ENCODE measurements at places on chromosomes 1 and 21. TPM values are rescaled to one million over a fixed set of nuclear protein-coding genes. Genes with fewer than 3 reads are reported as not detected.

The AGT gene
- 455 TPM for polyA plus RNA-seq

DNA sequence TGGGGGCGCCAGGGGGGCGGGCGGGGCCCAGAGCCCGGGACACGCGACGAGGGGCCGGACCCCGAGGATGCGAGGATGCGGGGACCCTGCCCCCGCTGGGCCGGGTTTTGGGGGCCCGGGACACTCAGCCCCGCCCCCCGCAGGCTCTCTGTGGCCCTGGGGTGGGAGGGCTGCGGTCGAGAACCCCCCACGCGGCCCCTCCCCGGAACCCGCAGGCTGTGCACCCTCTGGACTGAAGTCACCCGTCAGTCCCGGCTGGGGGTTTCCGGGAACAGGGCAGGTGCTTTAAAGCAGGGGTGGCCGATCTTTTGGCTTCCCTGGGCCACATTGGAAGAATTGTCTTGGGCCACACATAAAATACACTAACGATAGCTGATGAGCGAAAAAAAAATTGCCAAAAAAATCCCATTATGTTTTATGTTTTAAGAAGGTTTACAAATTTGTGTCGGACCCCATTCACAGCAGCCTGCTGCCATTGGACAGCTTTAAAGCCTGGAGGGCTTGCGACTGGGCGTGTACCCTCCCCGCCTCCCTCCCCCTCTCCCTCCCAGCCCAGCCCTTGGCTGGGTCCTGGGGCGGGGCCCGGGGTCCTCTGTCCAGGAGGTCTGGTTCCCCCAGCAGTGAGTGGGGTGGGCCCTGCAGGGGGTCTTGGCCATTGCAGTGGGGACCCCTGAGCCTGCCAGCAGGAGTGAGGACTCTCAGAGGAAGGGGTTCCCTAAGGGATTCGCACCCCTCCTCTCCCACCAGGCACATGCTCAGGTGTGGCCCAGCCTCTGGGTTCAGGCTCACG lies 21.6 kb upstream of the C1orf159 start:
- no peaks in the 10 kb centered on the region for H3K27me3 ChIP-seq
- no peak for DNase-seq
- H3K27ac ChIP-seq: peak overlapping the region; percentile 70

The FAM177B gene
- polyA plus RNA-seq: 1.2 TPM

The KIF17 gene
- 0.05 TPM for polyA plus RNA-seq

The S100A14 gene
- polyA plus RNA-seq: 94.9 TPM

GRCh38 chr1:187654635-187655034 lies 825.9 kb downstream of the PLA2G4A start:
- no peaks in the 10 kb centered on the region for H3K27me3 ChIP-seq
- H3K27ac ChIP-seq: no peak overlapping the region
- H3K4me3 ChIP-seq: no peak overlapping the region
- no peaks in the 10 kb centered on the region for H3K4me1 ChIP-seq

GRCh38 chr1:160256396-160257046 lies 5.8 kb downstream of the DCAF8 start:
- H3K27ac ChIP-seq: no peak overlapping the region
- no peaks in the 10 kb centered on the region for H3K36me3 ChIP-seq
- no peak overlapping the region for H3K4me3 ChIP-seq
- H3K27me3 ChIP-seq: no peaks in the 10 kb centered on the region

The MR1 gene
- polyA plus RNA-seq: 8.8 TPM

DNA sequence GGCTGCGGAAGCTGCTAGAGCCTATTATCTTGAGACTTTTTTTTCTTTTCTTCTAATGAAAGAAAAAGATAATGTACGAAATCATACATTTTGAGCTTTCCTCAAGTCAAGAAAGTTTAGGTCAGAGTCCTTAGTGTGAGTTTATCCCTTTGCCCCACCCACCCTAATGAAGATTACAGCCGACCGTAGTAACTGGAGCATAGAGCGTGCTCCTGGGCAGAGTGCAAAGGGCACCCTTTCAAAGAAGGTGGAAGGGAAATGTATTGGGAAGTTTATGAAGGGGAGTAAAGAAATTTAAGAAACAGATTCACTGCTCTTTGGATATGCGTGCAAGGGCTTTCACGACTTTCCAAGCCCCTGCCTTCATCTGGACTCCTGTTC lies 17.2 kb downstream of the GNG12 start:
- H3K4me1 ChIP-seq: peaks cover 49% of the 10 kb centered on the region
- no peaks in the 10 kb centered on the region for H3K27me3 ChIP-seq
- H3K36me3 ChIP-seq: no peaks in the 10 kb centered on the region
- H3K27ac ChIP-seq: peak overlapping the region; percentile 94
- DNase-seq: peak; percentile 55
- H3K4me3 ChIP-seq: no peak overlapping the region

The BLACAT1 gene
- 0.58 TPM for polyA plus RNA-seq

GRCh38 chr1:32623775-32624174 lies 26.6 kb downstream of the ZBTB8OS start:
- no peaks in the 10 kb centered on the region for H3K4me1 ChIP-seq
- H3K36me3 ChIP-seq: no peaks in the 10 kb centered on the region
- H3K4me3 ChIP-seq: no peak overlapping the region
- H3K27me3 ChIP-seq: no peaks in the 10 kb centered on the region

DNA sequence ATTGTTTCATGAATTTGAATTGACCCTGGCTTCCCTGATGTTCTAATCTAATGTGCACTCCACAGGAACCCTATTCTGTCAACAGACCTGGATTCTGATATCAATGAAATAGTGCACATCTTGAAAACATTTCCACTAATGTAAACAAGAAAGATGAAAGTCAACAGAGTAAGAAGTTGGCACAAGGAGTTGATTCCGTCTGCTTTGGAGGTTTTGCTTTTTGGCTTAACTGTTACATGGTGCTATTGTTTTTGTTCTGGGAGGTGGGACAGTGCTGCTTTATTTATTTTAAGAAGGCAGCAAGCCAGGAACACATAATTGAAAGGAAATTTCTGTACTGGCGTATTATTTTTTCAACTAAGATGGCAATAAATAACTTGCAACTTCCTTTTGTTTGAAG lies 73.3 kb downstream of the LEPR start:
- no peak overlapping the region for H3K4me3 ChIP-seq
- no peaks in the 10 kb centered on the region for H3K36me3 ChIP-seq
- no peak overlapping the region for H3K27ac ChIP-seq

- DNase-seq: no peak
- H3K36me3 ChIP-seq: no peaks in the 10 kb centered on the region
- no peaks in the 10 kb centered on the region for H3K4me1 ChIP-seq
- H3K27ac ChIP-seq: no peak overlapping the region
- H3K27me3 ChIP-seq: no peaks in the 10 kb centered on the region
Observed at GRCh38 chr1:25629836-25630235, 13.2 kb downstream of the MAN1C1 start.

- H3K4me1 ChIP-seq: peaks cover 4% of the 10 kb centered on the region
- peaks cover 6% of the 10 kb centered on the region for H3K27me3 ChIP-seq
- no peak for DNase-seq
- no peaks in the 10 kb centered on the region for H3K36me3 ChIP-seq
- H3K27ac ChIP-seq: no peak overlapping the region
Observed at GRCh38 chr1:165011991-165012531, 344.5 kb downstream of the LMX1A start.

DNA sequence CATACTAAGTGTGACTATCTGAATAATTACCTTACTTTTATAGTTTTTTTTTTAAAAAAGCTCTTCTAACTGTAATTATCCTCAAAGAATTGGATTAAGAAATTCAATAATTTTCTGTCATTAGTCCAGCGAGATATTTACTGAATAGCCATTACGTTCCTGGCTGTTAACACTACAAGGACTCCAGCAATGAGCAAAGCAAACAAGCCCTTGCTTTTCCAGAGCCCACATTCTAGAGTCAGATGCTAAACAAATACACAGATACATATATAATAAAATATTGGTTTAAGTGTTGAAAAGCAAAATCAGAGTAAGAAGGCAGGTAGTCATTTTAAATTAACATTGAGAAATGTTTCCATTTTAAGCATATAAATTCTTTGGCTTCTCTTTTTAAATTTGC lies 118.4 kb downstream of the ATF6 start:
- no peak overlapping the region for H3K4me3 ChIP-seq
- DNase-seq: no peak
- no peak overlapping the region for H3K27ac ChIP-seq
- no peaks in the 10 kb centered on the region for H3K36me3 ChIP-seq

The OVAAL gene
- polyA plus RNA-seq: not detected

All from hepatocyte (in vitro differentiated cells).